NCI-H1417 treated with DMSO at 0.1 percent for 48 hours (cell line): ENCODE measurements at places on chromosomes 2 and 18.

GRCh38 chr2:100983201-100983600 is 18.9 kb upstream of the RPL31 start:
- no peak for DNase-seq

DNA sequence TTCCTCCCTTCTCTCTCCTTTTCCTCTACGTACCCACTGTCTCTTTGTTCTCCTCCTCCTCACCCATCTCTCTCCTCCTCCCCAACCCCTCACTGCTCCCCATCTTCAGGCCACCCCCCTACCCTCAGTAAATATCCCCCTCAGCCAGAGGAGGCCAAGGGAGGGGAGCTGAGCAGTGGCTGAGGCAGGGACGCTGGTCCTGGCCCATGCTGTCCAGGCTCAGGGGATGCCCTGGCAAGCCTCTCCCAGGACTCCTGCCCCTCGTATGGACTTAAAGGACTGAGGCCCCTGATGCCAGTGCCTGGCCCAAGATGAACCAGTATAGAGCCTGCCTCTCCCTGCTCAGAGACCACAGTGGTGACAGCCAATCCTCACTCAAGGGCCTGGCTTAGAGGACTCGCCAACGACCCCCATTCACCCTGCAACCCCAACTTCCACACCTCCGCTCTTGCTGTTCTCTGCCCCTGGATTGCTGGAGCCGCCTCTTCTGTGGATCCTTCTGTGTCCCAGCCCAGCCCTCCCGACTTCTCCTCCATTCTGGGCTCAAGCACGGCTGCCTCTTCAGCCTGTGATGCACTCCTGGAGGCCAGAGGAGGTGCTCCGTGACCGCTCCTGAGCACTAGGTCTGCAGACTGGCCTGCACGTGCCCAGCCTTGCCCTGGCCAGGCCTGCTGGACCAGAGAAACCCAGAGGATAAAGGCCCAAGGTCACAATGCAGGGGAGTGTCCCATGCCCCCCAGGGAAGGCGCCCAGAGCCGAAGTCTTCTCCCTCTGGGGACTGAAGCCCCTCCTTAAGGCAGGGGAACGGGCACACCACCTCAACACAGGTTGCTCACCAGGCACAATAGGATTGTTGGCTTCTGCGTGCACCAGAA is 9.5 kb upstream of the DUSP2 start:
- DNase-seq: no peak

DNA sequence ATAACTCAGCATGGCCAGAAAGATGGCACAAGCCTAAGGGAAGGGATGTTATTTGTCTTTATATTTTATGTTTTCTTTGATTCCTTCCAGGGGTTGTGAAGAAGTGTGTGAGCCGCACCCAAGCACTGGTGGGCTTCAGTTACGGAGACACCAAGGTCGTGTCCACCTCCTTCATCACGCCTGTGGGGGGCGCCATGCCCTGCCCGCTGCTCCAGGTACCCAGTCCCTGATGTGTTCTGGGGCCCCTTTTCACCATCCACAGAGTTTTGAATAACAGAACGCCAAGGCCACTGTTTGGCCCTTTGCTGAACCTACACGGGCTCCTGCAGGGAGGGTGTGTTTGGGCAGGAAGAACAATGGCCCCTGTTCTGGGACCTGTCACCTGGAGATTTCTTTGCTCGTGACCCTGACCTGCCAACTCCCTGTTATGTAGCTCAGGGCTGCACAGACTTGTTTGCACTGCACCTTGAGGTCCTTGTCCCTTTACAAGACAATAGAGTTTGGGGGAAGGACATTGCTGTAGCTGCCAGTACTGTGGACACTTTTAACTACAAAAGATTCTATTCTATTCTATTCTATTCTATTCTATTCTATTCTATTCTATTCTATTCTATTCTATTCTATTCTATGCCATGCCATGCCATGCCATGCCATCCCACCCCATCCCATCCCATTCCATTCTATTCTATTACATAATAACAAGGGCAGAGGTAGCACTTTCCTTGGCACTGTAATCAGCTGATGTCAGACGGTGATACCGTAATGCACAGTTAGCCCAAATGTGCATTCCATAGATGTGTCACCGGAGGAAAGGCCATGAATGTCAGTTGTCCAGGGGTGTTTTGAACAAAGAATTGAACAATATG is 48.2 kb upstream of the CNGA3 start:
- DNase-seq: no peak

DNA sequence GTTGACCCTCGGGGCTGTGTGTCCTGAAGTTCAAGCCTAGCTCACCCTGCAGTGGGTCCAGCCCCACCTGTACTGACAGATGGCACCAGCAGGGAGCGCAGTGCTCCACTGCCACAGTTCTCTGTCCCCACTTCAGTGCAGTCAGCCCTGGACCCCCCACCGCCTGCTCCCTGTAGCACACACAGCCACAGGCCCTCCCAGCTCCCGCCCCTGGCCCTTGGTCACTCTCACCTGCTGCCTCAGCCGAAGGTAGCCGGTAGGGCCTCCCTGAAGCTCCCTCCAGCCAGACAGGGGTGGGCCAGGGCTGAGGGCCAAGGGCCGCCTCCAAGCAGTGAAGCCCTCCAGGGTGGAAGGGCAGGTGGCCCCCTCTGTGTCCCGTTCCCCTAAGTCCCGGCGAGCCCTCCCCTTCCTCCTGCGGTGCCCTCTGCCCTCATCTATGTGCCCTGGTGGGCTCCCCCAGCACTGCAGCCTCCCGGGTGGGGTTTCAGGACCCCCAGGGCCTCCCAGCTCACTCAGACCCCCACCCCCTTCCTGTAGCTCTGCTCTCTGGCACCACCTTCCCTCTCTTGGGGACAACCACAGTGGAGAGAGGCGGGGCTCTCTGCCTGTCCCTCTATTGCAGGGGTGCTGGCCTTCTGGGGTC is 10.8 kb upstream of the ALPP start:
- no peak for DNase-seq

DNA sequence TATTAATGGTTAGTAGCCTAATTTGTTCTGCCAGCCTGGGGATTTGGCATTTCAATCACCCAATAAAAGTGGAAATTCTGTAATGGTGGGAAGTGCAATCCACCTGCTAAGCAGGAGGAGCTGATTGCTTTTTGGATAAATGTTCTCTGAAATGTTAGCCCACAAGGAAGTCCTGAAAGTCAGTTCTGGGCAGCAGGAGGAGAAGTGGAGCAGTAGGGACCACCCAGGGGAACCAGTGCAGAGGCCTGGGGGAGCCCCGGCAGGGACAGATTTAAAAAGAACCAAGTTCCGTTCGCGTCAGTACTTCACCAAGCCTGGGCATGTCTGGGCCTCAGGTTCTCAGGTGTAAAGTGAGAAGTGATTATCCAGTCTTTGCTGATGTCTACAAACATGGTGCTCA is 248.5 kb upstream of the RAB6C start:
- DNase-seq: no peak

DNA sequence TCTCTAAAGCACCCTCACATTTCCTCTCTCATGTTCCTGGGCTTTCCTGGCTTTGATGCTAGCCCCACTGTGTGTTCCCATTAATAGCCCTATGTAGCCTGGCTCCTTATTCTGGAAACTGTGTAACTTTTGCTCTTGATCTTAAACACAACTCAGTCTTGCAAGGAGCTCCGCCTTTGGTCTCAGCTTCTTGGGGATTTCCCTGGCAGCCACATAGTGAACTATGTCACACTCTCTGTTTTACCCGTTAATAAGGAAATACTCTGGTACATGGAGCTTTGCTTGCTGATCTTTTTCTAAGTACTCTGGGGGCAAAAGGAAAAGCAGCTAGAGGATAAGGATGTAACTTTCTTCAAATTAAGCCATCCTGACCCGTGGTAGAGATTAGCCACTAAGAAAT is 259.3 kb downstream of the NEDD4L start:
- DNase-seq: no peak

GRCh38 chr2:8352296-8352695 is 329.6 kb upstream of the ID2 start:
- no peak for DNase-seq

DNA sequence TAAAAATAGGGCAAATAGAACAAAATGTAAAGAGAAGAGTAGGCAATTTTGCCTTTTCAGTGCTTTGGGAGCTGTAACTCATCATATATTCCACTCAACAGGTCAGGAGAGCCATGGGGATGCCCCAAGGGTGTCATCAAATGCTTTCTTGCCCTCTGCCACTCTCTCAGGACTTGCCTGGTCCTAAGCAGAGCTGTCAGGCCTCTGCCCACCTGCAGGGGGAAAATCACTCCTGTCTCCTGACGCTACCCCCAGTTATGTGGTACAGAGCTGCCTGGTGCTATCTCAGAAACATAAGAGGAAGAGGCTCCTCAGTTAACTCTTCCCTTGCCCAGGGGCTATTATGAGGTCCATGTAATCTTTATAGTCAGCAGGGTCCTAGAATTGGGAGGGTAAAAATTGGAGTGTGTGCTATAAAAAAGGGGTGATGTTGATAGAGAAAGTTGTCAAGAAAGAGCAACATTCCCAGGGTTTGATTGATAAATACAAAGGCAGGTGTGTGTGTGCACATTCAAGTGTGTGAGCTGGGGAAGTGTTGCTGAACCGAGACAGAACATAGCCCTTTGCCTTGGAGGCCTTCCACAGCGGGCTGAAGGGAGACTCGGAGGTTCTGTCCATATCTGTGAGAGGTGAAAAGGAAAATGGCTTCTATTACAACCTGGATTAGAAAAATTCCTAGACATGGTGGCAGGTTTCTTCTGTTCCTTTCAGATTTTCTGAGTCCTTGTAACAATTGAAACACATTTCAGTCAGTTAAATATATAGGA is 25.4 kb downstream of the PTPRM start:
- no peak for DNase-seq

DNA sequence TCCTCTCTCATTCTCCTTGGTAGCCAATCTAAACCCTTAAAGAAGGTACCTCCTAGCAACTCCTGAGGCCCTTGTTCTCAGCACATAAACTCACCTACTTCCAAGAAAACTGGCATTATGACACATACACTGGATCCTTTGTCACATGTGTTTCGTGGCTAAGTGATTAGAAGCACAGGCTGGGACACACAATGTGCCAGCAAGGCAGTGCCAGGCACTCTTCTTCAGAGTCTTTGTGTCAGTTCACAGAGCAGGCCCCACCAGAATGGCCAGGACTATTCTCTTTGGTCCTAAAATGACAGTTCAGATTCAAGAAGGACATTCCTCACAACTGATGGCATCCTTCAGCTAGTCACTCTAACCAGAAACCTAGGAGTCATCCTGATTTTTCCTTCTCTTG is 40.3 kb downstream of the SMC6 start:
- DNase-seq: no peak

- no peak for DNase-seq
Measured at GRCh38 chr2:60400462-60401246, 152.8 kb downstream of the BCL11A start.

DNA sequence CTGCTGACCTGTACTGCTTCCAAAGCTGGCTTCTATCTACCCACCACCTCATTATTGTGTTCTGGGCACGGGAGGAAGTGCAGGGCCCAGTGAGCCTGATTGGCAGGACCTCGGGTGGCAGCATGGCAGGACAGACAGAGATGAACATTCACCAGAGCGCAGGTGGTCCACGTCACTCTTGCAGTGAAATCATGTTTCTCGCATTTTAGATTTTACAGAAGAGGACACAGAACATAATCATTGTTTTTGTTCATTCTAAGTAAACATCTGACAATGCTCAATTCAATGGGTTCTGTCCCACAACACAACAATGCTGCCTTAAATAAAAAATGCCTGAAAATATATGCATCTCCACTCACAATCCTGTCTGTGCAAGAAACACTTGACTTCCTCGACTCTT is 11.5 kb upstream of the BIN1 start:
- no peak for DNase-seq

- peak; percentile 33 for DNase-seq
Measured at GRCh38 chr18:26956863-26957262, 91.4 kb upstream of the AQP4 start.

- no peak for DNase-seq
Measured at GRCh38 chr18:10006311-10006893, 92.6 kb downstream of the VAPA start.

DNA sequence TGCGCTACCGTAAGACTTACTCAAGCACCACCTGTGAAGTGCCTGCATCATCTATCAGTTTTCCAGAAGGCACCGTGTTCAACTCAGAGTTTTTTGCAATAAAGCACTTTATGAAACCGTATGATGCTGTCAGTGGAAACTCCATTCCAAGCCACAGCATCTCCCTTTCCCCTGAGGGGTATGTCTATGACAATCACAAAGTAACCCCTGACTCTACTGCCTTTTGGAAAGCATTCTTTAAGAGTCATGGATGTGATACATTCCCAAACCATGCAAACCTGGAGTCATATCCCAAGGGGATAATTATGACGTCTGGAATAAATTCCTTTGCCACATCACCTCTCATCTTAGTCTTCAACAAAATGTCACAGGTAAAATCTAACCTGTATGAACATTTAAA is 39.2 kb downstream of the UNC50 start:
- no peak for DNase-seq

- DNase-seq: no peak
Measured at GRCh38 chr18:77478646-77479442, 229.2 kb downstream of the GALR1 start.

DNA sequence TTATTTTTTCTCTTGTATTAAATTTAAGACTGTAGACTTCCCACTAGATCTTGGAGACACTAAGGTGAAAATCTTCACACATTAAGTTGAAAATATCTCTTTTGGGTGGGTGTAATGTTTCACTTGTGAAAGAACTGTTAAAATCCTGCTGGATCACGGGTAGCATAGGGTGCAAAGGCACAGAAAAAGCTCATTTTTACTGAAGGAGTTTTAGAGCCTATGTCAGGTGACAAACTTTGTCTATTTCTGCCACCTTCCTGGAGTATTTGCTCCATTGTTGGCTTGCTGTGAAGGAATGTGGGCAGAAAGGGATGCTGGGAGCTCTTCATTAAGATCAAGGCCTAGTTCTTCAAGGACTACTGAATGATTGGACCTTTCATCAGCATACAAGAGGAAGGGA is 119.4 kb downstream of the FMNL2 start:
- DNase-seq: no peak

DNA sequence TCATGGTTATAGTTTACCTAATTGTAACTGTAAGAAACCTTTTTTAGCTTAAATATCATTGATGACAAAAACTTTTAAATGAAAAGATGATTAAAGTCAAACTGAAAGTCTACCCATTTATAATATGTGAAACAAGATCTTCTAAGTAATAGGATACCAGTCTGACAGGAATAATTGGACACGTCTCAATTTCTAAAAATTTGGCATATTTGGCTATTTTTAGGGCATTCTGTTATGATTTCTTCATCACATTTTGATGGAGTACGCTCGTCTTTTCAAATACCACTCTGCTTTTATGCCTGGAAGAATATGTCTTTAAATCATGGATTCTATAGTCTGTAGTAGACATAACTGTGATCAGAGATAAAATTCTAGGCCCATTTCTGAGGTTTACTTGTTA is 1.3 kb downstream of the R3HDM1 start:
- DNase-seq: no peak
